Smooth muscle cell of the umbilical artery (primary cell): ENCODE measurements at places on chromosomes 13 and 19. TPM values are rescaled to one million over a fixed set of nuclear protein-coding genes. Genes with fewer than 3 reads are reported as not detected.

Gene TINCR
- 0.09 TPM in 1 of 2 replicates, not detected in the other for total RNA-seq

Gene ZNF560
- total RNA-seq: 1.5 and 5.8 TPM in 2 replicates

Gene SBK3
- not detected in 2 replicates for total RNA-seq

Gene WDR88
- total RNA-seq: not detected in 2 replicates

Gene ZNF93
- total RNA-seq: 7.1 and 10.7 TPM in 2 replicates

Gene MADCAM1
- total RNA-seq: under 0.01 TPM in 1 of 2 replicates, not detected in the other

Gene CGB3
- not detected in 2 replicates for total RNA-seq

Gene ZNF69
- 19.3 and 20.1 TPM in 2 replicates for total RNA-seq

Gene ZNF765
- 15.4 and 18.1 TPM in 2 replicates for total RNA-seq
